Left renal pelvis (tissue), 4 donors: ENCODE measurements at places on chromosomes 12 and 14.

DNA sequence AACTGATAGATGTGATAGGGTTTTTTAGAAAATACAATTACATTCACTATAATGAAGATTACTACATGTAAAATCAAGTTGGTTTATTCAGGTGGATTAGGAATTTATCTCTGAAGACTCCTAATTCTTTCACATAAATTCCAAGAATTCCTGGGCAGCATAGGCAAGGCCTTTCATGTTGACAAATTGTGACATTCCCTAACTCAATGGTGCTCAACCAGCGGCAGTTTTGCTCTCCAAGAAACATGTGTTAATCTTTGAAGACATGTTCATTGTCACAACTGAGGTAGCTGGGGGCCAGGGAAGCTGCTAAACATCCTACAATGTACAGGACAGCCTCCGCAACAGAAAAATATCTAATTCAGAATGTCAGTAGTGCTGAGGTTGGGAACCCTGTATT is 46.3 kb downstream of the PTPRQ start:
- DNase-seq = no peak

GRCh38 chr12:106188256-106188655 is 49.5 kb upstream of the NUAK1 start:
- no peak for DNase-seq

DNA sequence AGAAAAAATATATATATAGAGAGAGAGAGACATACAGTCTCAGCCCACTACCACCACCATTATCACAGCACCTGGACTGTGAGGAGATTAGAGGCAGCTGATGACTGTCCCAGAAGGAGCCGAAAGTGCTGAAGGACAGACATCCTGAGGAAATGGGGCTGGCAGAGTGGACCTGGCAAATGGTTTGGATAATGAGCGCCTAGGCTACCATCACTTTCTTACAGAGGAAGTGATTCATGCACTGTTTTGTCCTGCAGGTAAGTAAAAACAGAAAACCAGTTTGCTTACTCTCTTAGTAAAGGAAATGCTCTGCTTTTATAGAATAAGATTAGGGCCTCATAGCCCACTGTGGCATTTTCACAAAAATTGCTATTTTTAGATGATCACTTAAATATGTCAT is 28.6 kb upstream of the DNM1L start:
- DNase-seq = no peak

DNA sequence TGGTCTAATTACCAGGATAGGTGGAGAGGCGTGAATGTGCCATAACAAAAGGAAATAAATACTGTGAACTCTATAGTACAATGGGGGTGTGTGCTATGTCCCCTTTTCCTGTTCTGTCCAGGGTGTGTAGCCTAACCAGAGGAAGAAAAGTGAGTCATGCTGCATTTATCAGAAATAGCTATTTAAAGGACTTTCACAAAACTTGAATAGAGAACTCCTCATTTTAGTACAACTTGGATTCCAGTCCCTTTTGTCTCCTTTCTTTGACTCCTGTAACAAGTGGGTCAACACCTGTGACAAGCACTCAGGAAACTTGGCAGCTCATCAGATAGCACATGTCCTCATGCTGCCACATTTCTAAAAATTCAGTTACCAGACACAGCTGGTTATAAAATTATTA is 123.4 kb downstream of the CCDC91 start:
- DNase-seq = no peak

- DNase-seq = no peak
Measured at GRCh38 chr14:32564596-32564995, 235.5 kb downstream of the AKAP6 start.

GRCh38 chr12:12562016-12562483 is 613 bp downstream of the DUSP16 start:
- DNase-seq = no peak

DNA sequence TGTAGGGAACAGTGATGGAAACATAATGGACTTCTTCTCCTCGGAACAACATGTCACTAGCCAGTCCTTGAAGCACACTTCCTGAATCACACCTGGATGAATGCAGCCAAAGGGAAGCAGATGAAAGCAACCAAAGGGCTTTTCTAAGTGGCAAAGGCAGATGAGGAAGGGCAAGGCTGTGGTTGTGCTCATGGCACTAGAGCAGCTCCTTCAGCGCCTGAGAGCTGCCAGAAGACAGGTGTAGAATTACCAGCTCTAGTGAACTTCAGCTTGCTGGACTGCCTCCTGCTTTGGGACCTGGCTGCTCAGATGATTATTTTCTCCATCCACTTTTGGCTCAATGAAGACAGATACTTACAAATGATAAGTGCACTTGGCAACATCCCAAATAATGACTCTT is 1372.1 kb upstream of the SEL1L start:
- DNase-seq = no peak

GRCh38 chr14:105195522-105196264 is 14.6 kb upstream of the NUDT14 start:
- no peak for DNase-seq

DNA sequence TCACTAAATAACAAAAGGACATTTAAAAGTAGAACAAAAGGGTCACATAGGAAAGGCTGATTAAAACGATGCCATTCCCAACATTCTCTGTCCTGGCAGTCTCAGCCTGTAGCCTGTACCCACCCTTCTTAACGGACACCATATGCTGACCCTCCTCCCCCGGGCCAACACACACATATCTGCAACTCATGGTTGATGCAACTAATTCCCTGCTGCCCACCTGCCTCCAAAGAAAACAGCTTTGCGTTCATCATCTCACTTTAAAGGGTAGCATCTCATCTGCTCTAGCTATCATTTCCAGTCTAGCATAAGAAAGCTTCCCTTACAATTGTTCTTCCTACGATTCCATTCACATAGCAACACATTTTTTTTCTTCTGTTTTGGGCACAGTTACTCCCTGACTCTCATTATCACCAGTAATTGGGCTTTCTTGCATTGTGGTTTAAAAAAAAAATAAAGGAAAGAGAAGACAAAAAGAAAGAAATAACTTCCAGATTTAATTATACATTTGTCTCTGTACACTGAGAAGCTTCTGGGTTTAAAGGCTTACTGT is 92.9 kb downstream of the KCNC2 start:
- DNase-seq = no peak

- no peak for DNase-seq
Measured at GRCh38 chr12:42643881-42644579, 54.5 kb upstream of the PRICKLE1 start.

DNA sequence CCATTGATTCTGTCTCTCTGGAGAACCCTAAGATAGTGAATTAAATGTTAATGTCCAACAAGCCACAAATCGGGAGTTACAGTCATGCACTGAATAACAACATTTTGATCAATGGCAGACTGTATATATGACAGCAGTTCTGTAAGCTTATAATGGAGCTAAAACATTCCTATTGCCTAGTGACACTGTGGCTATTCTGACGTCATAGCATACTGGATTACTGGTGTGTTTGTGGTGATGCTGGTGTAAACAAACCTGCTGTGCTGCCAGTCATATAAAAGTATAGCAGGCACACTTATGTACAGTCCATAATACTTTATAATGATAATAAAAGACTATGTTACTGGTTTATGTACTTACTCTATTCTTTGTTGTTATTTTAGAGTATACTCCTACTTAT is 56.7 kb upstream of the BICD1 start:
- DNase-seq = no peak

DNA sequence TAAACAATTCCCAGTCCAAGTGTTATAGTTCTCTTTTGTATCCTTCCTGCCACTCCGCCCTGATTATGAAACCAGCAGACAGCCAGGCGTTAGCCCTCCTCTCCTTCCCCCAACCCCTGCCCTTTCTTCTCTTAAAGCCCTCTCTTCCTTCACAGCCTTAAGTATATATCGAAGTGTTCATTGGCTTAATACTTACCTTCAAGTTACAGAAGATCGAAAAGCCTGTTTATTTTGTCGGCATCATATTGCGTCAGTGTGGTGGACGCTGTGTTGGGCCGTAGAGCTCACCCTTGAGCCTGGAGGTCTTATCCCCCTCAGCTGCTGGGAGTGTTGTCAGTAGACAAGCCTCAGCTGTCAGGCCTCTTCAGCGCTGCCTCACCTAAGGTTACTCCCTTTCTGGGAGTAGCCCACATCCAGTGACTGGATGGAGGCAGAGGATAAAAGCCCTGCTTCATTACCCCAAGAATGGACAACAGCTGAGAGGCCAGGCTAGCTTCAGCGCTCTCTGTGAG is 36.2 kb downstream of the CMAS start:
- no peak for DNase-seq

DNA sequence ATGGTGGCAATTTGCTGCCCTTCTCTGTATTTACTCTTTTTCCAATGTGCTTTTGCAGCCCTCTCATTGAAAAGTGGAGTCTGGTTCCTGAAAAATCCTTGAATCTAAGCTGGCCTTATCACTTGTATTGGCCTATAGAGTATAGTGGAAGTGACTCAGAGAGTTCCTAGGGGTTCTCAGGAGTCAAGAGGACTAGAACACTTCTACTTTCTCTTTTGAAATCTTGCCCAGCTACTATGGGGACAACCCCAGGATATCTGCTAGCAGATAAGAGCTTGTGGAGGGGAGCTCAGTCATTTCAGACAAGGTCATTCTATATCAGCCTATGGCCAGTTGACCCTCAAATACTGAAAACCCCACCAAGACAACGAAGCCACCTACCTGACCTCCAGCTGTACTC is 26.7 kb upstream of the WSCD2 start:
- no peak for DNase-seq

- no peak for DNase-seq
Measured at GRCh38 chr14:37060496-37061260, 111.7 kb downstream of the SLC25A21 start.

DNA sequence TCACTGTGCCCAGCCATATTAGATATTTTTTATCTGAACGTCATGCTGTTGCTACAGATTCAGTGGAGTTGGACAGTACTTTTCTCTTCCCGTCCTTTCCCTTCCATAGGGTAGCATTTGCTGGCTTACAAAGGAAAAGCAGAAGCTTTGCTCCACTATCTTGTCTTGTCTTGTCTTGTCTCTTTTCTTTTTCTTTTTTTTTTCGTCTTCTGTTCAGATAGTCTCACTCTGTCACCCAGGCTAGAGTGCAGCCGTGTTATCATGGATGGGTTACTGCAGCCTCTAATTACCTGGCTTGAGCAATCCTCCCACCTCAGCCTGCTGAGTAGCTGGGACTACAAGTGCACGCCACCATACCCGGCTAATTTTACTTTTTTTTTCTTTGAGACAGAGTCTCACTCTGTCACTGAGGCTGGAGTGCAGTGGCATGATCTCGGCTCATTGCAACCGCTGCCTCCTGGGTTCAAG is 21.1 kb downstream of the OR10G3 start:
- no peak for DNase-seq

DNA sequence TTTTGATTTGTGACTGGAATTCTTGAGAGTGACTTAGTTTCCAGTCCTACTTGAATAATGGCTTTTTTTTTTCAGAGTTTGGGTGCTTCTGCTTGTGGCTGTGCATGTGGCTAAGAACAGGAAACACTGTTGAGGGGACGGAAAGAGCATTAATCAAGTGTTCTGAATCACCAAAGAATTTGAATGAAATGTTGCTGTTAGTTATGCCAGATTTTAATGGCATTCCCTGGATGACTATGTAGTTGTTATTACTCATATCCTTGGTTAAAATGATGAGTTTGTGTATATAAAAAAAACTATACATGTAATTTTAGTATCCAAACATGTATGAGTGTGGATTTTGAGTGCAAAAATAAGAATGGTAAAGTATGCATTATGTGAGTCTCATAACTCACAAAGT is 347.9 kb downstream of the BCAT1 start:
- DNase-seq = no peak

- no peak for DNase-seq
Measured at GRCh38 chr12:9273276-9273675, 65.1 kb upstream of the PZP start.

DNA sequence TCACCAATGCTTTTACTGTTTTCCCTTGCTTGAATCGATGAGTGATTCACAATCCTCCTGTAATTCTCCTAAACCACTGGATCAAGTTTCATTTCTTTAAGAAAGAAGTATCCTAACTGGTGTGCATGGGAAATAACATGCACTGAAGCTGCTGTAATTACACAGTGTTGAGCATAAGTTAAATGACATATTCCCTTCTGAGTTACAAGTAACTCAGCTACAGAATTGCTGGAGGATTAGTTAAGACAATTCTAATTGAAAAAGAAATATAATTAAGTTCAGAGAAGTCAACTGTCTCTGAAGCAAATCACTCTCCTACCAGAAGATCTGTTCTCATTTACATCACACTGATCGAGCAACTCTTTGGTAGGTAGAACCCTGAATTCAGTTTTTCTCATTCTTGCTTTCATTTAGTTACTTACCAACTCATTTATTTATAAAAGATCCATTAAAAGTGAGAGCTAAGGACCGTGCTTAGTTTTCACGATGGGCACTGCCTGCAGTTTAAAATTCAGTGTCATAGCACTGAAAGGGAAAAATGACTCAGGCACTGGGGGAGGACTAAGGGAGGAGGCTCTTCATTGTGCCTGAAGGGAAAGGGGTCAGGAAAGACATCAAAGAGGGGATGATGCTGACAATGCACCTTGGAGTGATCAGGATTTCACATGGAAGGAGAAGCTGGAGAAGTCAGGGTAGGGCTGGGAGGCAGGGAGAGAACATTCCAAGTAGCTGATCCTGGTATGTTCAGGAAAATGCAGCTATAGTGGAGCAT is 327.2 kb downstream of the EMP1 start:
- DNase-seq = no peak

GRCh38 chr12:94516985-94517384 is 57.3 kb upstream of the CEP83 start:
- DNase-seq = no peak

GRCh38 chr12:29616664-29617406 is 119.3 kb upstream of the OVCH1 start:
- no peak for DNase-seq

DNA sequence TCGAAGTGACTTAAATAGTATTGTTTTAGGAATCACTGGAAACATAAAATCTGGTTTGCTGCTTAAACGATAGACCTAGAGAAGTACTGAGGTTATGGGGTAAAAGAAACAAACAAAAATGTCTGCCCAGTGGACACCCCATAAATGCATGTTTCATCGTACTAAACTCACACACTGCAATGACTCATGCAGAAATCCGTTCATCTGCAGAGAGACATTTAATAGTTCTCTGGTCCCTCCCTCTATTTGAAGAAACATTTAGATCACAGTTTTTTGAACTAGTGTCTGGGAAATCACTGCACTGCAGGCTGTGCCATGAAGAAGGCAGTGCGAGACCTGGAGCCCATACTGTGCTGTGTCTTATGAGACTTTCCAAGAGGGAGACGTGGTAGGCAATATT is 25.5 kb downstream of the SLC17A8 start:
- no peak for DNase-seq

GRCh38 chr14:39372656-39373055 is 59.6 kb downstream of the FBXO33 start:
- DNase-seq = no peak
